ENCODE measurements at places on chromosomes 7 and 10.

GRCh38 chr7:75931680-75932079, 16.7 kb downstream of the POR start:
- DNase-seq = no peak

DNA sequence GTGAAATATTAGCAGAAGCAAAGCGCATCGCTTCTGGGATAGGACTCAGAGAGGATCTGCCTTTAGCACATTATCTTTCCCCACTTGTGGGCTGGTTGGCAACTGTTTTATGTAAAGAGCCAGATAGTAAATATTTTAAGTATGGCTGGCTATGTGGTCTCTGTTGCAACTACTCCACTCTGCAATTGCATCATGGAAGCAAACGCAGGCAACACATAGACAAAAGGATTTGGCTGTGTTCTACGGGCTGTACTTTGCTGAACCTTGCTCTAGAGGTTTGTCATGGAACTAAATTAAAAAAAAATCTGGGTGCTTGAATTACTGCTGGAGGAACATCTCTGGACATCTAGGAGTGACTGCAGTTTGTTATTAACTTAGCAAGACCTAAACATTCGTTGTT, 307.8 kb upstream of the TPK1 start:
- DNase-seq = no peak

GRCh38 chr7:97671571-97671970, 60.3 kb upstream of the TAC1 start:
- no peak for DNase-seq

GRCh38 chr7:19482628-19483027, 226.2 kb downstream of the POLR1F start:
- DNase-seq = no peak

DNA sequence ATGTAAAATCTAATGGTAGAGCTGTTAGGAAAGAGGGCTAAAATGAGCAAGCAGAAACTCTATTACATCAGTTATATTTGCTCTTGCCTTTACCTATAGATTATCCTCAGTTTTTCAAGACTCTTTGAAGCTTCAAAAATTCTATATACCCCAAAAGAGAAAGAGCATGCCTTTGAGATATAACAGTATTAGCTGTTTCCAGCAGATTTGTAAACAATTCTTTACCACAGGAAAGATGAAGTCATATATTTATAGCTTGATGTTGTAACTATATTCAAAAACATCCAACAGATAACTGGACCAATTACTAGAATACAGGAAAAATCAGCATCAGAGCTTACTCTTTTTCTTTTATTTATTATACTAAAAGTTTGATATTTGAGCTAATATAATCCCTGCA, 416.2 kb upstream of the TPK1 start:
- no peak for DNase-seq

- no peak for DNase-seq
Observed at GRCh38 chr7:115340828-115341227, 418.9 kb downstream of the MDFIC start.

- DNase-seq = no peak
Observed at GRCh38 chr7:130886438-130887135, 152.6 kb upstream of the KLF14 start.

GRCh38 chr10:114291076-114291475, 52.0 kb downstream of the VWA2 start:
- DNase-seq = no peak

- no peak for DNase-seq
Observed at GRCh38 chr7:44761207-44762161, 12.8 kb downstream of the ZMIZ2 start.

- DNase-seq = no peak
Observed at GRCh38 chr10:21285742-21286331, 239.6 kb downstream of the SKIDA1 start.

All from stimulated activated CD4-positive, alpha-beta T cell treated with anti-CD3 and anti-CD28 coated beads, Interleukin-12 subunit alpha, Interleukin-12 subunit beta, amount 100 ng/mL, for 4 hours (primary cell).